ENCODE measurements at places on chromosomes 16 and 17.

- no peak for DNase-seq
Observed at GRCh38 chr16:12543700-12544476, 259.8 kb downstream of the CPPED1 start.

DNA sequence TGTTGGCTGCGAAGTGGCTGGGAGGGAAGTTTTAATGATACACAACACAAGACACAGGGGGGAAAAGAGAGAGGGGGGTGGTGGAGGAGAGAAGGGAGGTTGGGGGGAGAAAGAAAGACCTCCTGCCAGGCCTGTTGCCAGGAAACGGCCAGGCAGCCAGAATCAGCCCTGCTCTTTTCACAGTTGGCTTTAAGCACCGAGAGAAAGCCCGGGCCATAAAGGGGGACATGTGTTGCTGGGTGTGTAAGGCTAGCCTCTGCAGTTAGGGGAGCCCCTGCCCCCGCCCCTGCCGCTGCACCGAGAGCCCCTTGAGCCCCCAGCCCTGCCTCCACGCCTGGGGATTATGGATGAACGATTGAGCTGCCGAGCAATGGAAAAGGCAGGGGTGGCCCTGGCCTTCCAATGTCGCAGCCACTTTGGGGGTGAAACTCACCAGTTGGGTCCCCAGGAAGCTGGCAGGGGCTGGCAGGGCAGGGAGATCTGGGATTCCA is 13.9 kb upstream of the WNT3 start:
- no peak for DNase-seq

DNA sequence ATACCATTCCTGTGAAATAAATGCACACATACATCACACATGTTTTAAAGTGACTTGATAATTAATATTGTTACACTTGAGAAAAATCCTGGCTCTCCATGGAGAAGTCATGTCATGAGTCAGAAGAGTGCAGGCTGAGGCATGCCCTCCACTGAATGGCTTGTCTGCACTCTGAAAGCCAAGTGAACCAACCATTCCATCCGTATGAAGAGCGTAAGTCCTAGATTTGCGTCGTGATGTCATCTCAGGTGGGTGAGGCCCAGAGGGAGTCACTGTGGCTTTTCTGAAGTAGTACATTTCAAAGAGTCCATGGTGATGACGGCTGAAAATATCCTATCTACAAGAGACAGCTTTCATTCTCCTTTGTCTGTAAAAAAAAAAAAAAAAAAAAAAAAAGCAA is 83.5 kb upstream of the IRX5 start:
- no peak for DNase-seq

DNA sequence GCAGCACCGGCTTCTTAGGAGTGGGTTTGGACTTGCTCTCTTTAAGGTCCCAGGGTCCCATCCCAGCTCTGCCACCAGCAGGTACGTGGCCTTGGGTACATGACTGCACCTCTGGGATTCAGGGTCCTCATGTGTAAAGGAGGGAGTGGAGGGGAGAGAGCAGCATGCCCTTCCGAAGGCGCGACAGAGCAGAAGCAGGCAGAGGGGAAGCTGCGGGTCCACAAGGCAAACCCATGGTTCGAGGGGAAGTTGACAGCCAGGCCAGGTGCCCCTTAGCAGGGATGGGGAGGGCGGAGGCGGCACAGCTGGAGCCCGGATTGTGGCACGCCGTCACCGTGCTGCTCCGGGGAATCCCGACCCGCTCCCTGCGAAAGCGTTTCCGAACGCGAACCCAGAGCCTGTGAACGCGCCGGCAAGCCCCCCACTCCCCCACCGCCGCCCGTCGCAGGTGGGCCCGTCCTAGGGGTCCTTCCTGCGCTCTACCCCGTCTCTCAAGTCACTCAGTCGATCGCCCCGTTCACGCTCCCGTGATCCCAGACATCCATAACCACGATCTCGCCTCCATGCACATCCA is 4.1 kb upstream of the TBX2 start:
- no peak for DNase-seq

GRCh38 chr16:72126429-72126765 is 32.8 kb downstream of the DHX38 start:
- DNase-seq, result no peak

DNA sequence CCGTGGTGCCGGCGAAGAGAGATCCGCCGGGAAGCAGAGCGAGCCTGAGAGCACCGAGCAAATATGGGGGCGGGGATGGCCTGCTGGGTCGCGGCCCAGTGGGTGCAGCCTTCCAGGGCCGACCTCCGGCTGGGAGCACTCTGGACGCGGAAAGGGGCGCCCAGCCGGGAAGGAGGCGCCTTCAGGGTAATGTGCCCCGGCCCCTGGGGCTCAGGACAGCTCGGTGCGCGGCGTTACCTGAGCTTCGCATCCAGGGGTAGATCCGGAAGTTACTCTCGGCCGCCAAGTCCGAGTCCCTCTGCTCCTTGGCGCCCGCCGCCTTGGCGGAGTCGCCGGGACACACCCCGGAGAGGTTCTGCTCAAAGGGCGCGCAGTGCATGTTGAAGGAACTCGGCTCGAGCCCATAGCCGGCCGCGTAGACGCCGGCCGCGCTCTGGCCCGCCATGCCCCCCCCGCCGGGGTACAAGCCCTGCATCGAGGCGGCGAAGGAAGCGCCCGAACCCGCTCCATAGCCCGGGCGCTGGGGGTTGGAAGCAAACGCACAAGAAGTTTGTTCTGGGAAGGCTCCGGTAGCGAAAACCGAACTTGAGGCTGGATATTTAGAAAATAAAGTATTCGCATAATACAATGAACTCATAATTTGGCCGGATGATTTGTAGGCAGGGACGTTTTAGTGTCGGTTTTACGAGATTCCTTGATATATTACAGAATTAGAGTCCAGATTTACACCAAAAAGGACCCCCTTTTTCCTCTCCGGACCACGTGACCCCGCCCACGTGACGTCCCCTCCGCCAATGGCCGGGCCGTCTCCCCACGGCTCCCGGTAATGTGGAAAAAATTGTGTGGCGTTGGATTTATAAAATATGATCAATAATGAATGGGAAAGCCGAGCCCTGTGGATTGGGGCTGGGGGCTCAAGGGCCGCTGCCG is at the start of gene HOXB7:
Gene HOXB7 (minus strand): TSS at position 736 of the 930 bp plus-strand sequence. CDS start 99 bp downstream, at position 637.
- no peak for DNase-seq

DNA sequence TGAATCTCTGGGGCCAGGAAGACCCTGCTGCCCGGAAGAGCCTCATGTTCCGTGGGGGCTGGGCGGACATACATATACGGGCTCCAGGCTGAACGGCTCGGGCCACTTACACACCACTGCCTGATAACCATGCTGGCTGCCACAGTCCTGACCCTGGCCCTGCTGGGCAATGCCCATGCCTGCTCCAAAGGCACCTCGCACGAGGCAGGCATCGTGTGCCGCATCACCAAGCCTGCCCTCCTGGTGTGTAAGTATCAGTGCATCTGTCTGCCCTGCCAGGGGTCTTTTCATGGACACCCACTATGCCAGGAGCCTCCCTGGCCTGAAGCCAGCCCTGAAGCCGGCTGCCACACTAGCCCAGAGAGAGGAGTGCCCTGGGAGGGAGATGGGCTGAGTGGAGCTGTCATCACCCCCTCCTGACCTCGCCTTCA is at the start of gene CETP:
Gene CETP (plus strand): TSS at position 100 of the 431 bp plus-strand sequence. CDS start 30 bp downstream, at position 130.
- no peak for DNase-seq

DNA sequence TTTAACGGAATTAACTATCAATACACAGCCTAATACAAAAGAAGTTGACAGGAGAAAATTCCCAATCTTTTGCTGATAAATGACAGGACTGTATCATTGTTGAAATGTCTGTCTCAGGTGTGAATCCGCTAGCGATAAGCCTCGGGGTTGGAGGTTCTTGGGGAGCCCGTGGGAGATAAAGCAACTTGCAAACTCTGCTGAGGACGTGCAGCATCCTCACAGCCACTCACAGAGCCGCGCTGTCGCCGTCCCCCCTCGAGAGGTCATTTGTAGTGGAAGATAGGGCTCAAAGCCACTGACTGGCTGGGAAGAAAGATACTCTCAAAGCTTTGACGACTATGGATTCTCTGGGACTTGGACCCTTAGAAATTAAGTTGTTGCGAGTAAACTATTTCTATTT is 17.0 kb downstream of the MAP1LC3B start:
- no peak for DNase-seq

- DNase-seq, result no peak
Observed at GRCh38 chr17:79982986-79983385, 52.7 kb downstream of the TBC1D16 start.

- no peak for DNase-seq
Observed at GRCh38 chr17:40819528-40820125, 2.8 kb downstream of the KRT10 start.

DNA sequence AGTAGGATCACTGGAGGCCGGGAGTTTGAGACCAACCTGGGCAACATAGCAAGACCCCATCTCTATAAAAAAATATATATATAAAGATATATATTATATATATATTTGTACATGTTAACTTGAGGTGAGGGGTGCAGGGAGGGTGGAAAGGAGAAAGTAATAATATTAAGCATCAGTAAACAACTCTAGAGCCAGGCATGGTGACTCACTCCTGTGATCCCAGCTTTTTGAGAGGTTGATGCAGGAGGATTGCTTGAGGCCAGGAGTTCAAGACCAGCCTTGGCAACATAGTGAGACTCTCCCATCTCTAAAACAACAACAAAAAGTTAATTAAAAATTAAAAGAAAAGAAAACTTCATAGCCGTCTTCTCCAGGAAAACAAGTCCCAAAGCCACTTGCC is 61.7 kb upstream of the SMURF2 start:
- DNase-seq, result no peak

- no peak for DNase-seq
Observed at GRCh38 chr17:64001763-64002529, 3.8 kb downstream of the PRR29 start.

- DNase-seq, result no peak
Observed at GRCh38 chr16:31707743-31708335, 165.8 kb upstream of the ZNF267 start.

GRCh38 chr16:88854306-88855111 is 2.2 kb downstream of the GALNS start:
- DNase-seq, result no peak

DNA sequence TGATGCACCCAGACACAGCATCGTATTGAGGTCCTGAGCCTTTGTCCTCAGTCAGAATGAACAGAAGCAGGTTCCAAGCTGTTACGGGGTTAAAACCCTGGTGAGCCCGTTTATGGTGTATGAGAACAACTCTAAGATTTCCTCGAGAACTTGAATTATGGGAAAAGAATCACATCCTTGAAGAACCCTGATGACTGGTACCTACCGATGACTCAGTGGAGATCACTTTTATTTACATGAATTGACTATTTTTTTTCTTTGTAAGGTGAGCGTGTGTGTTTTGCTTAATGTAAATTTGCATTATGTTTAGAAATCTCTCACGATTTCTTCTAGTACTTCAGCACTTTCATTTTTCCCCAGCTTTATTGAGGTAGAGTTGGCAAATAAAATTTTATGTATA is 3.3 kb upstream of the KRTAP4-4 start:
- no peak for DNase-seq

DNA sequence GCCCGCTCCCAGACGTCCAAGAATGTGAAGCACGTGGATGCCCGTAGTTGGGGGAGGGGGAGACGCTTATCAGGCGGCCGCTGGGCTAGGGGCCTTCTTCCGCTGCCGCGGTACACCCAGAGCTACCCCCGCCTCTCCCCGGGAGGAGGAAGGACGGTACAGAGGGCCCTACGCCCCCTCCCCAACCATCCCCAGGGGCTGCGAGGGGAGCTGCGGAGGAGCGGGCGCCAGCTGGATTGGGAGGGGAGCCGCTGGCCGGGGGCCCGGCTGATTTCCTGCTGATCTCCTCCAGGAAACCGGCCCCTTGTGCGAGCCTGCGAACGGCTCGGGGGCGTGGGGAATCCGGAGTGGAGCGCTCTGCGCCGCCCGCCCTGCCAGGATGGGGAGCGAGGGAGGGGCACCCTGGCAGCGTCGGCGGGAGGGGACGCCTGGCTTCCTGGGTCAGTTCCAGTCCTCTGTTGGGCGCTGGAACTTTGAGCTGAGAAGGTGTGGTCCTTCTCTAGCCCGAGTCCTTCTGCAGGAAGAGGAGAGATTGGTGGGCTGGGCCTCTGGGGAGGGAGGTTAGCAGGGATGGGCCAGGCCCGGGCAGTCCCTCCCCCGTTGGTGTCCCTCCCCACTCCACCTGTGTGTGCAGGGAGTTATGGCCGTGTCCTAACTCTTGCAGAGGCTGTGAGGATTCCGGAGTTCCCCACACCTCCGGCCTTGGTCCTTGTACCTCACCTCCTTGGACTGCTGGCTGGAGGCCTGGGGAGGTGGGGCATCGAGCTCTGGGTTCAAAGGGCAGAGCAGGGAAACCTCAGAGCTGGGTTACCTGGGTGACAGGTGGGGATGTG is 19.2 kb downstream of the GJD3 start:
- no peak for DNase-seq

DNA sequence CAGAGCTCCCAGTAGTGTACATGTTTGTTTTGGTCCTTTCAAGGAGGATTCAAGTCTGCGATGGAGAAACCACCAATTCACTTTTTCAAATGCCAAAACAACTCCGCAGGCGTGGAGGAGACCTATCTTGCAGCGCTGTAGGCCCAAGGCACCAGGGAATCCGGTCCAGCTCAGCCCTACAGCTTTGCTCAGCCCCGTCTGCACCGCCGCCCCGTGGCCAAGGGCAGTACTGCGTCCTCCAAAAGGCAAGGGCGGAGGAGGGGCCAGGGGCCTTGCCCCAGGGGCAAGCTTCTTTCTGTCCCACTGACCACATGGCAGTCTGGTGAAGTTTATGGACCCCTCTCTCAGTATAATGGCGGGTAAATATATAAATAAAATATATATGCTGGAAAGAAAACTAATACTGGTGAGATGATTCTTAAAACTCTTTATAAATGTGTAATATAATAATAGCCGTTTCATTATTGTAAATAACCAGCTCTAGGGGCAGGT is 709 bp upstream of the CD300LG start:
- DNase-seq, result peak; percentile 75

- no peak for DNase-seq
Observed at GRCh38 chr17:83085103-83085502, 5.7 kb downstream of the METRNL start.

- DNase-seq, result no peak
Observed at GRCh38 chr16:10668322-10669045, 26.2 kb downstream of the TEKT5 start.

- DNase-seq, result no peak
Observed at GRCh38 chr17:28950752-28951427, 428 bp downstream of the PHF12 start.

DNA sequence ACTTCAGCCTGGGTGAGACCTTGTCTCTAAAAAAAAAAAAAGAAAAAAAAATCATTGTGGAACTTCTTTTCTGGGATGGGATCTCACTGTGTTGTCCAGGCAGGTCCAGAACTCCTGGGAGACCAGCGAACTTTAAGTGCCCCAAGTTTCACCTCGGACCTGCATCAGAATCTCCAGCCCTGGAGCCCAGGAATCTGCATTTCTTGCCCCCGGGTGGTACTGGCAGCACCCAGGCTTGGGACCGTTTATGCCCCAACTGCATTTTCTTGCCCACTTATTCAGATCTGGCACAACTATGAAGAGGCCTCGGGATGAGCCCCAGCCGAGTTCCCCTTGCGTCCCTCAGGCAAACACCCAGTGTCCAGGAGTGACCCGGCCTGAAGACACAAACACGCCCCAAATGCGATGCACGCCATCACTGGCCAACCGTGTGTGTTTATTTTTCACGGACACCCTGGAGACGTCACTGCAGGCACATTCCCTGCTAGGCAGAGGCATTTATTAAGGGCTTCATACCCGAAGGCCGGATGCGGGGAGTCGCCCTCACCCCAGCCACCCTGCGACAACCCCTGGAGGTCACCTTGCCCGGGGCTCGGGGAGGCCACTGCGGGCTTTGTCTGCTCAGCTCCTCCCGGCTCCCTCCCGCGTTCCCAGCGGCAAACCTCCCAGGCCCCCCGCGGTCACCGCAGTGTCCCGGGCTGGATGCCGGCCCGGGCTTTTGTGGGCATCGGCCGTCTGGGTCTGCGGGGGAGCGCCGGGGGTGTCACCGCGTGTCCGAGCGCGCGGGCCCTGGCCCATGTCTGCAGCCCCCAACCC is 684 bp upstream of the SPIRE2 start:
- DNase-seq, result no peak

GRCh38 chr16:81843243-81843582 is 64.1 kb downstream of the PLCG2 start:
- DNase-seq, result no peak
